ENCODE measurements at places on chromosomes 2 and 18. TPM values are rescaled to one million over a fixed set of nuclear protein-coding genes. Genes with fewer than 3 reads are reported as not detected.

Gene MDH1B
- 0.87 TPM for total RNA-seq

GRCh38 chr2:231411831-231412617 is 16.5 kb downstream of the B3GNT7 start:
- H3K4me1 ChIP-seq: peaks cover 7% of the 10 kb centered on the region
- H3K4me3 ChIP-seq: peak overlapping the region; percentile 29
- peaks cover 36% of the 10 kb centered on the region for H3K27me3 ChIP-seq
- peak; percentile 79 for DNase-seq
- peaks cover 6% of the 10 kb centered on the region for H3K36me3 ChIP-seq
- no peak overlapping the region for H3K27ac ChIP-seq

- H3K27me3 ChIP-seq: no peaks in the 10 kb centered on the region
- DNase-seq: no peak
- H3K27ac ChIP-seq: no peak overlapping the region
- no peak overlapping the region for H3K4me3 ChIP-seq
Observed at GRCh38 chr18:44098551-44099098, 582.1 kb upstream of the SETBP1 start.

GRCh38 chr2:114442510-114442909 is at the start of gene DPP10:
Gene DPP10, plus strand, starts transcription at chr2:114442641.
- H3K27ac ChIP-seq: no peak within 1 kb of the TSS
- peaks cover 2% of the 10 kb centered on the region for H3K27me3 ChIP-seq
- H3K4me1 ChIP-seq: no peaks in the 10 kb centered on the region
- no peak within 1 kb of the TSS for H3K4me3 ChIP-seq

Gene ITGB1BP1
- total RNA-seq: 142 TPM

Gene EML6
- 0.50 TPM for total RNA-seq
